ENCODE measurements at places on chromosomes 3 and 15.

DNA sequence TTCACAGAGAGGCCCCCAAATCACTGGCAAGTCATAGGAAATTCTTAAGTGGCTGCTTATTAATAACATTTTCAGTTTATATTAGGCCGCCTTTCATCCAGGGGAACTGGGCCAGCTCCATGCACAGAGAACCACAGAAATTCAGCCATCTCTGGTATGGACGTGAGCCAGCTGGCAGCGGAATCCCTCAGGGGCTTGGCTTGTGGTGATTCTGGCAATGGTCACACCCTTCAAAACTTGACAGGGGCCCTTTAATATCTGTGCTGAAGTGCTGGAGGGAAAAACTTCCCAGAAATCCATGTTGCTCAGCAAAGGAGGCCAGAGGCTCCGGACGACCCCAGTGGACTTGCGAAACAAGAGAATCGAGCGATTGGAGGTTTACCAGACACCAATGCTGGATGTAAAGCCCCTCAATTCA is 11.3 kb downstream of the PRICKLE2 start:
- peak; percentile 71 for DNase-seq

DNA sequence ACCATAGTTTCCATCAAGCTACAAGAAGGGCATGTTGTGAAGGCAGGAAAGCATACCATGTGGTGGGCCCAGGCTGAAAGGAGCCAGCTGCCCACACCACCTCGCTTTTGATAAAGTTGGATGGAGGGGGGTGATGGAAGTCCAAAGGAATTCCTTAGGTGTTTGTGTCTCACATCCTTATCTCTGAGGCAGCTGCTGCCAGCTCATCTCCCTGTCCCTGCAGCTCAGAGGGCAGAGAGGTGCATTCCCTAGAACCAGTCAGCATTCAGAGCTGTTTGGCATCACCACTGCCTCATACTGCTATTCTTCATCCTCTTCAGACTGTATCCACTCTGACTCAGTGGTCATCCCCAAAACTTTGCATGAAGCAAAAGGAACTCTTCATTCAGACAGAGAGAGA is 141.5 kb upstream of the BFSP2 start:
- DNase-seq, result no peak

DNA sequence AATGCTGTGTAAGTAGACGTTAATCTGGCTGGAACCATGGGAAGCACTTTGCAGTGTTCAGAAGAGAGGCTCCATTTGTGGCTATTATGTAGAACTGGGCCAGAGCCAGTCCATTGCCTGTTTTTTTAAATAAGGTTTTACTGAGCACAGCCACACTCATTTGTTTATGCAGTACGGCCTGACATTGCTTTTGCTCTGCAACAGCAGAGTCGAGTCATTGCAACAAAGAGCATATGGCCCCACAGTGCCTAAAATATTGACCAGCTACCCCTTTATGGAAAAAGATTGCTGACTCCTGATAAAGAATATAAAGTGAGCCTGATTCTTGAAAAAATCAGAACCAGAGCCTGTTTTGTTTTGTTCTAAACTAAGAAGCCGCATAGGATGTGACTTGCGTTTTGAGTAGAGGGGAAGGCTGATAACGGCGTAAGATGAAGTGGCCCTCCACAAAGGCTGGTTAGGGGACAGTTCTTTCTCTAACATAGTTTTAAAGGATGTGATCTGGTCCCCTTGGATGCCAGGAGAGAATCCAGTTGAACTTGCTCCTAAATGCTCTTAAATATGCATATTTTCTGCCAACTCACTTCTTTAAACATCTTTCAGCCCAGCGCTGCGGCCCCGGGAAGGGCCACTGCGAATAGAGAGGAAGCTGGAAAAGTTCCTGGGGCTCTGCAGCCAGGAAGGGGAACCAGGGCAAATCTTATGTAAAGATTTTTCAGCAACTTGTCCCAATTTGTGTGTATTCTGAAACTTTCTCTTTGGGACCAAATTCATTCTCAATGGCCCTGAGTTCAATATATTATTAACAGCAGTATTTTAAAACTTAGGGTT is 64.5 kb downstream of the GLDN start:
- no peak for DNase-seq

DNA sequence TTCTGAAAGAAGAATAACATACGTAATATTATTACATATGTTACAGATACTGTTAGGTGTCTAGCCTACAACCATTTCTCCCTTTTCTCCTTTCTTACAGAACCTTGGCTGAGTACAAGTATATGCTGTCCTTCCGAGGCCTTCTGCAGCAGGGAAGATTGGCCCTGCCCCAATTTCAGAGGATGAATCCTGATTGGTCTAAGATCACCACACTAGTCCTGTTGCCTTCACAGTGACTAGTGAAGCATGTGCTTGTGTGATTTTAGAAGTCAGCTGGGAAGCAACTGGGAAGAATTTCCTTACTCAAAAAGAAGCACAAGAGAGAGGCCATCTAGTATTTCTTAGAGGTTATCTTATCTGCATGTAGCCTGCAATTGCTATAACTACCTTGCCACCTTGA is 30.6 kb upstream of the MECOM start:
- DNase-seq, result no peak

- no peak for DNase-seq
Observed at GRCh38 chr3:171867981-171868380, 24.8 kb downstream of the TMEM212 start.

DNA sequence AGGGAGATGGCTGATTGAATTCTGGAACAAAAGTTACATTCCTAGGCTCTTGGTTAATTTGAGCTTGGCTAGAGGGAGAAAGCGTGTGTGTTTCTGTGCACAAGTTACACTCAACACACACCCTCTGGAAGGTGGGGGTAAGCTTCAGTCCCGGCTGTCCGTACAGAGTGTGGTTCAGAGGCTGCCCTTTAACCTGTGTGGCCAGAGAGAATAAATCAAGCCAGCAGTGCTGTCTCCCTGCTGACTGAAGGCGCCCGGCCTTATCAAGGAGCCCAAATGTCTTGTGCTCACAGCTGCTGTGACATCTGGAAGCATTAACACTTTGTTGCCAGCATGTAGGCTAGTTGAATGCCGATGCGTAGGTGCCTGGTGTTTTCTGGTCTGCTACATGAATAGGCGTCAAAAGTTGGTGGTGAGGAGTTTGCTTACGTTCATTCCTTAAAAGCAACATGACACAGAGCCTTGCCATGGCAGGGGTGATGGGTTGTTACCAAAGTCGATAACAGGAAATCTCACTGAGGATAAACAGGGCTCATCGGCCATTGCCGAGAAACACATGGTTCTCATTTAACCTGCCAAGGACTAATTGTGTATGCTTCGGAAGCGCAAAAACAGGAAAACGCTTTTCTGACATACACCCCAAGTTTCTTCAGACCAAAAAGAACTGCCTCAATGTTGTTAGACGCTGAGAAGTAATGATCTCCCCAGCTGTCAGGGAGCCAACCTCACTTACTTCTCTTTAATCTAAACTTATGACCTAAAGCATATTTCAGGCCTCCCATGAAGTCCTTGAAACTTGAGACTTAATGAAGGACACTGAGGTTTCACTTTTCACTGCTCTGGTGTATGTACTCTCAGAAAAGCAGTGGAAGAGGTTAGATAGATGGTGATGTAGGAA is 95.8 kb upstream of the CTDSPL start:
- no peak for DNase-seq

GRCh38 chr3:78610462-78611125 is 1157.2 kb downstream of the ROBO1 start:
- DNase-seq, result no peak

DNA sequence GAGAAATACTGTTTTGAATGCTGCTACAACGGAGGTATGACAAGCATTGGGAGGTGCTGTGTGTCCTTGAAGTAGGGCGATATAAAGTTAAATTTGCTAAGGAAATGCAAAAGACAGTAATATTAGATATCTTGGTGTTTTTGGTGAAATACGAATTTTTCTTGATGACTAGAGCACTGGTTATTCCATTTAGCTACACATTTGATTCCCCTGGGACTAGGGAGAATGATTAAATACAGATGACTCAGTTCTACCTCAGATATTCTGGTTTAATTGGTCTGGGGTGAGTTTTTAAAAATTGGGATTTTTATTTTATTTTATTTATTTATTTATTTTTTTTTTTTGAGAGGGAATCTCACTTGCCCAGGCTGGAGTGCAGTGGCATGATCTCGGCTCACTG is 18.7 kb upstream of the GADL1 start:
- no peak for DNase-seq

Measured in AG08395 (cell line).